ENCODE measurements at places on chromosomes 6 and 20.
A peak's percentile ranks its signal among the peaks of the same experiment; 100 is the strongest.

DNA sequence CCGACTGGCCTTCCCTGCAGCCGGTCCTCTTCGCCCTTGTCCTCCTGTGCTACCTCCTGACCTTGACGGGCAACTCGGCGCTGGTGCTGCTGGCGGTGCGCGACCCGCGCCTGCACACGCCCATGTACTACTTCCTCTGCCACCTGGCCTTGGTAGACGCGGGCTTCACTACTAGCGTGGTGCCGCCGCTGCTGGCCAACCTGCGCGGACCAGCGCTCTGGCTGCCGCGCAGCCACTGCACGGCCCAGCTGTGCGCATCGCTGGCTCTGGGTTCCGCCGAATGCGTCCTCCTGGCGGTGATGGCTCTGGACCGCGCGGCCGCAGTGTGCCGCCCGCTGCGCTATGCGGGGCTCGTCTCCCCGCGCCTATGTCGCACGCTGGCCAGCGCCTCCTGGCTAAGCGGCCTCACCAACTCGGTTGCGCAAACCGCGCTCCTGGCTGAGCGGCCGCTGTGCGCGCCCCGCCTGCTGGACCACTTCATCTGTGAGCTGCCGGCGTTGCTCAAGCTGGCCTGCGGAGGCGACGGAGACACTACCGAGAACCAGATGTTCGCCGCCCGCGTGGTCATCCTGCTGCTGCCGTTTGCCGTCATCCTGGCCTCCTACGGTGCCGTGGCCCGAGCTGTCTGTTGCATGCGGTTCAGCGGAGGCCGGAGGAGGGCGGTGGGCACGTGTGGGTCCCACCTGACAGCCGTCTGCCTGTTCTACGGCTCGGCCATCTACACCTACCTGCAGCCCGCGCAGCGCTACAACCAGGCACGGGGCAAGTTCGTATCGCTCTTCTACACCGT, 6.1 kb downstream of the UBD start:
- H3K4me3 ChIP-seq: peak overlapping the region; percentile 76
- peaks cover 7% of the 10 kb centered on the region for H3K36me3 ChIP-seq
- DNase-seq: peak; percentile 84
- H3K4me1 ChIP-seq: peaks cover 37% of the 10 kb centered on the region
- H3K27ac ChIP-seq: no peak overlapping the region
- H3K27me3 ChIP-seq: peaks cover 96% of the 10 kb centered on the region

- H3K36me3 ChIP-seq: peaks cover 9% of the 10 kb centered on the region
- no peaks in the 10 kb centered on the region for H3K27me3 ChIP-seq
- peaks cover 9% of the 10 kb centered on the region for H3K4me1 ChIP-seq
- H3K4me3 ChIP-seq: no peak overlapping the region
Observed at GRCh38 chr6:88840796-88841539, 122.5 kb downstream of the RNGTT start.

DNA sequence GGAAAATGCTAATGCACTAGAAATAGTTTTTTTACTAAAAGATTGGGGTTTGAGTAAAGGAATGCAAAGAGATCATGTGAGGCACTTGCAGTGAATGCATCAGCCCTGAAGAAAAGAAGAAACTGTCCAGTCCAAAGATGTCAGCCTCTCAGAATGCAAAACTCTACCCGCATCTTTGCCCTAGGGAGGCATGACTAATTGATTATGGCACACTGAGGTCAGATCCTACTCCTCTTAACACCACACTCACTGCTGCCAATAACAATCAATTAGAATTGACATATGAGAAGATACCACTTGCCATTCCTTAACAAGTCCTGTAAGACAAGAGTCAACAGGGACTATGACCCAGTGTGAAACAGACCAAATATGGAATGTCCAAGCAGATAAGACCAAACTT, 262.3 kb upstream of the PLN start:
- H3K4me1 ChIP-seq: peaks cover 33% of the 10 kb centered on the region
- no peak for DNase-seq
- no peak overlapping the region for H3K4me3 ChIP-seq
- H3K27ac ChIP-seq: no peak overlapping the region

DNA sequence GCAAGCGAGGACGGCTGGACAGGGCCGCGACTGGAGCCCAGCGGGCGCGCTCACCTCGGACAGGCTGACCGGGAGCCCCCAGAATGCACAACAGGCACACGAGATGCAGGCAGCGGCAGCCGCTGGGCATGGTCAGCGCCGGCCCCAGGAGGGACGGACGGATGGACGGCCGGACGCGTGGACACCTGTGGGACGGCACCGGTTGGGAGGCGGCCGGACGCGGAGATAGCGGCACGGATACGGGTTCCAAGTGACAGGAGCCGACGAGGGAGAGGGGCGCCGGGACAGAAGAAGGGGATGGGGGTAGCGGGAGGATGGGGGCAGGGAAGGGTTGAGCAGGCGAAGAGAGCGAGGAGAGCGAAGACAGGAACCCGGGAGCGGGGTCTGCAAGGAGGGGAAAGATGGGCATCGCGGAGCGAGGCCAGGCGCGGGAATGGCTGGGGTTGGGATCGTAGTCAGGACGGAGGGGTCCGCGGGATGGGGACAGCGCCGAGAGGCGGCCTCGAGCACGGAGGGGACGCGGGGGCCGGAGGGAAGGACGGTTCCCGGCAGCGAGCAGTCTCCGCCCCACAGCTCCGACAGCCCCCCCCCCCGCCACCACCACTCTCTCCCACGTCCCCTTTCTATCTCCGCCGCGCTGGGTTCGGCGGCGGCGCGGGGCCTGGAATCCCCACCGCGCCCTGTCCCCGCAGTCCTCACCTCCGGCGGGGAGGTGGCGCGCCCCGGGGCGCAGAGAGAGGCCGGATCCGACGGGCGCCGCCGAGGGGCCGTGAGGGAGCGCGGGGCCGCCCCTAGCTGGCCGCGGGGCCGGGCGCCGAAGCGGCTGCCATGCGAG, 435 bp downstream of the DLK2 start:
- peak overlapping the region; percentile 65 for H3K4me3 ChIP-seq
- H3K4me1 ChIP-seq: peaks cover 16% of the 10 kb centered on the region
- H3K36me3 ChIP-seq: no peaks in the 10 kb centered on the region
- H3K27me3 ChIP-seq: peaks cover 43% of the 10 kb centered on the region
- DNase-seq: peak; percentile 94

DNA sequence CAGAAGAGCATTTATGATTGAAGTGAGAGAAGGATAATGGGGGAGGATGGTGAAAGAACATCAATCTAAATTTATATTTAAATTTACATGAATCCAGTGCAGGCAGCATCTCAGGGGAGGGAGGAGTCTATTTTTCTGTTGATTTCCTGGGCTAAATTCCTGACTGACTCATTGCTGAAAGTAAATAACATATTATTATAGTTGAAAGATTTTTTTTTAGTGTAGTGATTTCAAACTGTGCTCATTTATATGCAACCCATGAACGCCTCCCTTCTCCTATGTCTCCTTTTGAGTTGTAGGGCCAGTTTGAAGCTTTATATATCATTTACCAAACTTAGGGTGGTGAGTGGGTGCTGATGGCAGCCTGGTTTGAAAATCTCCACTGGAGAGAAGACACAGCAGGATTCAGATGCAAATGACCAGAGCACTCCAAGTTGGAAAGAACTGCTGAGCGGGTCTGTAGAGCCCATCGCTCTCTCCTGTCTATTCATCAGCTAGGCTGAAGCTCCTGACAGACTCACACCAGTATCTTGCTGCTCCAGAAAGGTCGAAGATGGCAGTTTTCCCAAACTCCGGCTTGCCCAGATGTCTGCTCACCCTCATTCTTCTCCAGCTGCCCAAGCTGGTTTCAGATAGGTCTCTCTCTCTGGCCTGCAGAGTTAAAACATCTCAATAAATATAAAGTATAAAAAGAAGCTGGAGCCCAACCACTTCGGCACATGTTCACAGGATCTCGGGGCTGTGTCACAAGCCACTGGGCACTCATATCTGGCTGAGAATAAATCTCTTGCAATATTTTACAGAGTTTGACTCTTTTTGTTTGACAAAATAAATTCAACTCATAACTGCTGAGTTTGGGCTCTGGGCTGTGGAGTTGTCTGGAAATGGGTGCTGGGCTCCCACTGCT, 18.3 kb downstream of the BTN2A1 start:
- no peak for DNase-seq
- H3K36me3 ChIP-seq: peaks cover 16% of the 10 kb centered on the region

DNA sequence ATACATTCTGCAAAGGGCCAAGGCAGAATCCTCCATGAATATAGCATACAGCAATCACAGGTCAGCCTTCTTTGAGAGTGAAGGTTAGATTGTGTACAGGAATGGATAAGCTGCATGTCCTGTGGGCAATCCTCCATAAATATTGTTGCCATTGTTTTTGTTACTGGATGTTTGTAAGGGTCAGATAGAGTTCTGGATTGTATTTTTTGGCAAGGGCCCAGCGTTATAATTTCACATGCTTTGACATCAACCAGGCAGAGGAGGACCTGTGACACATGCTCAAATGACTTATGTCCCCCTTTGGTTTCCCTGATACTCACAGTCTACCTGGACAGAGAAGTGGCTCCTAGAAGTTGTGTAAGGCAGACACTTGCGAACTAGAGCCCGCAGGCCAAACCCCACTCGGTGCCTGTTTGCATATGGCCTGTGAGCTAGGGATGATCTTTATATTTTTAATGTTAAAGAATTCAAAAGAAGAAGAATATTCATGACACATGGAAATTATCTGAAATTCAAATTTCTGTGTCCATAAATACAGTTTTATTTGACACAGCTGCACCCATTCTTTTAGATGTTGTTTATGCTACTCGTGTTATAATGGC, 5.4 kb downstream of the LY86 start:
- no peaks in the 10 kb centered on the region for H3K36me3 ChIP-seq
- no peak for DNase-seq
- H3K27me3 ChIP-seq: peaks cover 3% of the 10 kb centered on the region
